Mucosa of descending colon (tissue), 3 donors: ENCODE measurements at places on chromosomes 4 and X.

DNA sequence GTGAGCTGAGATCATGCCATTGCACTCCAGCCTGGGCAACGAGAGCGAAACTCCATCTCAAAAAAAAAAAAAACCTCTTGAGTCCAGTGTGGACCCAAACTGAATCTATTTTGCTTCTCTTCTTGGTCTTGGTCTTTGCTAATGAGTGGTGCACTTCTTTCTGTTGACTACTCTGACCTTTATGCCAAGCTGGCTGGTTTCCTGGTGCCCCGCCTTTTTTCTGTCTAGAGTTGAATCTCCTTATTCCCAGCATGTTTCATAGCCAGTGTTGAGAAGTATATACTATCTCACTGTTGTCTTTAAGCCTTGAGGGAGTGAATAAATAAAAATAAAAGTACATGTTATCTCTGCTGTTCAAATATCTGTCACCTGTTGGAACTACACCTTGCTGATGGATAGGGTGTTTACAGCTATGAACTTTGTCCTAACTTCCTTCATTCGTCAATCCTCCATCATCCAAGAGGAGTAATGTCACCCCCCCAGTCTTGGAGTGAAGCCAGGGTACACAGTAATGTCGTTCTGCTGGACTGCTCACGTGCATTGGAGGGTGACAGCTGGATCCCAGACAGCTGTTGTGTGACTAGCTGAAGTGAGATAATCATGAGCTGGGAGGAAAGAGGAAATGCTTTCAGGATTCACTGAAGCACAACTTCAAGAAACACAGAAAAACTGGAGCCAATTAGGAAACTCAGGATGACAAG lies 99.3 kb upstream of the PRKG2 start:
- DNase-seq = peak; percentile 100

DNA sequence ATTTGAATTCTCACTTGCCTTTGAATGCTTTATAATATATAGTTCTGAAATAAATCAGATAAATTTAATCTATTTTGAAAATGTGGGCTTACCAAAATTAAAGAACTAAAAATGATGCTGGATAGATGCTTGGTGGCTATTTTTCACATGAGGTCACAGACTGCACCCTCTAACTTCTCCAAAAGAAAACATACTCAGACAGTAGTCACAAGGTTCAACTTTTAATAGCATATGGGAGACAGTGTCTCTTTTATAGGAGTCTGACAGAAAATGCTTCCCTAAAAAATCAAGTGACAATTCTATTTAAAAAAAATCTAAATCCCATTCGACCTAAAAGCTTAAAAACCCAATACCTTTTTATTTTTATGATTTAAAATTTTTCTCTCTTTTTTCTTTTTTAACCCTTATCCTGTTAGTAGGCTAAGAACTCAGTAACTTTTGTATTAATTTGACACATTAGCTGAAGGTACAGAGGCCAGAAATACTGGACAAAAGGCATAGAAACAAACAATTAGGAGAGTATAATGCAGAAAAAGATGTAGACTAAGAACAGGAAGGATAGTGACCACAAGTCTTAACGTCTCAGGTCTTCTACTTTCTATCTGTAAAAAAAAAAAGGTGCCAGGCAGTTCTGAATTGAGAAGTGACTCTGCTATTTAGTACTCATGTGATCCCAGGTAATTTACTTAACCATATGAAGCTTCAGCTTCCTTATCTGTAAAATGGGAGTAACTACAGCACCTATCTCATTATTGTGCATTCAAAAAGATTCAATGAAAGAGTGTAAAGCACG lies 7.6 kb downstream of the TIGD4 start:
- no peak for DNase-seq

DNA sequence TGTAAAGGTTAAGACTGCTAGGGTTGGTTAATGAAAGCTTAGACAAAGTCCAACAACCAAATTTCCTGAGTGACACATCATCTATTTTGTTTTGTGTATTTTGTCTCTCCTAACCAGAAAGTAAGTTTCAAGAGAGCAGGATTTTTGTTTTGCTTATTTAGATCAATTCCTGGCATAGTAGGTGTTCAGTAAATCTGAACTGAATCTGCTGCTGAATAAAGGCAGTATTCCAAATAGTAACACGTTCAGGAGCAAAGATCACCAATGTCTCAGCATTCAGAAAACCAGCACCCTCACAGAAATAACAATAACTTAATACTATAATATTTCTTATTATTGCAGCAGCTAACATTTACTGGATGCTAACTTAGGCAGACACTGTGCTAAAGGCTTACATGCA lies 12.2 kb downstream of the FBXW7 start:
- DNase-seq = no peak

- DNase-seq = no peak
Observed at GRCh38 chr4:72679666-72680065, 110.6 kb upstream of the ADAMTS3 start.

GRCh38 chr4:74473155-74473811 lies 28.3 kb downstream of the AREG start:
- DNase-seq = no peak

- DNase-seq = no peak
Observed at GRCh38 chr4:182826391-182826790, 90.8 kb downstream of the DCTD start.

DNA sequence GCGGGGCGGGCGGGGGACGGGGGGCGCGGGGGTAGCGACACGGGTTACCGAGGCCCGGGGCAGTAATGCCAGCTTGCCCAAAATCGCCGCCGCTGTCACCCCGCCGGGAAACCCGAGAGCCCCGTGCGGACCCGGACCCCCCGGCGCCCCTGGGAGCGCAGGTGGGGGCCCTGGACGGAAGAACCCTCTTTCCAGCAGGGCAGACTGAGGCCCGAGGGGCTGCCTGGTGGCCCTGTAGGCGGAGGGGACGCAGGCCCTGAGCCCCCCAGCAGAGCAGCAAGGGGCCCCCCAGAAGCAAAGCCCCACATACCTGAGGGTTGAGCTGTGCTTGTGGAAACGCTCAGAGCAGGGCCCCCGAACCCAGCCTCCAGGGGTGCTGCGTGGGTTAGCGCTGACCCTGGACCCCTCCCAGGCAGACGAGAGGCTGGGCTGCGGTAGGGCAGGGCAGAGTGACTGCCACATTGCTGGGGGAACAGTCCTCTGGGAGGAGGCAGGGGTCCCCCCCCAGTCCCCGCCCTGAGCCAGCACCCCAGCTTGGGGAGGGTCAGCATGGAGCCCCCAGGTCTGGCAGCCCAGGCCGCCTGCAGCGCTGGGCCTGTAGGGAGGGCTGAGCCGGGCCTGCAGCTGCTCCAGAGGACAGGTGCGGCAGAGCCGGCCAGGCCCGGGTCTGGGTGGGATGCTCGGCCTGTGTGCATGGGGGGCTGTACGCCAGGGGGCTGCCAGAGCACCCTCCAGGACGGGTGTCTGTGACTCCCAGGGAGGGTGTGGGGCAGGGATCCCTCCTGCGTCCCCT lies 646 bp downstream of the DOK7 start:
- no peak for DNase-seq

DNA sequence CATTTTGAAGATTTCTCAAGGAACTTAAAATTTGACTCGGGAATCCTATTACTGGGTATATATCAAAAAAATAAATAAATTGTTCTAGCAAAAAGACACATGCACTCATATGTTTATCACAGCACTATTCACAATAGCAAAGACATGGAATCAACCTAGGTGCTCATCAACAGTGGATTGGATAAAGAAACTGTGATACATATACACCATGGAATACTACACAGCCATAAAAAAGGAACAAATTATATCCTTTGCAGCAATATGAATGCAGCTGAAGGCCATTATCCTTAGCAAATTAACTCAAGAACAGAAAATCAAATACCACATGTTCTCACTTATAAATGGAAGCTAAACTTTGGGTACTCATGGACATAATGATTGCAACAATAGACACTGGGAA lies 97.4 kb downstream of the CENPC start:
- no peak for DNase-seq

DNA sequence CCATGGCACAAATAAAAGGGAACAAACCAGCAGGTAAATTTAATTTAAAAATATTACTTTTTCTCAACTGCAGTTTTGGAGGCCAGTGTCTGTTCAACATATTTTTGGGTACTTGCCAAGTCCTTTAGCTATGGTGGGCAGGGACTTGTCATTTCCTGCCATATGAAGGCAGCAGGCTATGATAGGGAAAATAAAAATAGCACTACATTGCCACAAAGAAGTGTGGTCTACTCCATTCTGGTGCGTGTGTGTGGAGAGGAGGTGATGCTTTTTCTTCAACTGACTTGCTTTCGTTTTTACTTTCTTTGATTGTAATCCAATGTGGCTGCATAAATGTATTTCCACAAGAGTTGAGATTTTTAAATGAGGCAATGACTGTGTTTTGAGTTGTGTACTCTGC lies 17.2 kb downstream of the GPR174 start:
- DNase-seq = no peak

GRCh38 chr4:44487341-44487740 lies 38.7 kb upstream of the KCTD8 start:
- DNase-seq = no peak

- no peak for DNase-seq
Observed at GRCh38 chrX:150094375-150094774, 156.1 kb upstream of the EOLA2 start.

GRCh38 chrX:150984169-150984824 lies 1.2 kb downstream of the HMGB3 start:
- DNase-seq = peak; percentile 45
